ENCODE measurements at places on chromosomes 12 and 14.
A peak's percentile ranks its signal among the peaks of the same experiment; 100 is the strongest.

- DNase-seq = no peak
These were observed 40.5 kb downstream of the DMAC2L start for GRCh38 chr14:50352584-50352983.

DNA sequence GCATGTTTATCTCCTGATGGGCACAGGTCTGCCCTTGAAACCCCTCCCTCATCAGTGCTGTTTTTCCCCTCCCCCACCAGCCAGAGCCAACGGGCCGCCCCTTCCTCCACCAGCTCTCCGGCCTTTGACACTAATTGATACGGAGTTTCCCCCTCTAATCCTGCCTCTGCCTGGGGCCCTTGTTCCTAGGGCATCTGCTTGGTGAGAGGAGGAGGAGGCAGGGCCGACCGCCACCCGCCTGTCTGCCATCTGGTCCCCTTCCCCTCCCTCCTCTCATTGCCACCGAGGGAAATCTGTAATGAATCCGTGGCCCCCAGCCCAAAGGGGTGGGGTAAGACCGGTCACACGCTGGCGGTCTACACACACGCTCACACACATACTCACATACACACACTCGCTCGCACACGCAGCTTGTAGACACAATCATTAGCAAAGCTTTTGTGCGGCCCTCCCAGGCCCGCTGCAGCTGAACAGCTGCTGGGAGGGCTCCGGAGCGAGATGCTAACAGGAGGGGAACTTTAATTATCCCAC is 27.4 kb downstream of the SRRM4 start:
- no peak for DNase-seq

DNA sequence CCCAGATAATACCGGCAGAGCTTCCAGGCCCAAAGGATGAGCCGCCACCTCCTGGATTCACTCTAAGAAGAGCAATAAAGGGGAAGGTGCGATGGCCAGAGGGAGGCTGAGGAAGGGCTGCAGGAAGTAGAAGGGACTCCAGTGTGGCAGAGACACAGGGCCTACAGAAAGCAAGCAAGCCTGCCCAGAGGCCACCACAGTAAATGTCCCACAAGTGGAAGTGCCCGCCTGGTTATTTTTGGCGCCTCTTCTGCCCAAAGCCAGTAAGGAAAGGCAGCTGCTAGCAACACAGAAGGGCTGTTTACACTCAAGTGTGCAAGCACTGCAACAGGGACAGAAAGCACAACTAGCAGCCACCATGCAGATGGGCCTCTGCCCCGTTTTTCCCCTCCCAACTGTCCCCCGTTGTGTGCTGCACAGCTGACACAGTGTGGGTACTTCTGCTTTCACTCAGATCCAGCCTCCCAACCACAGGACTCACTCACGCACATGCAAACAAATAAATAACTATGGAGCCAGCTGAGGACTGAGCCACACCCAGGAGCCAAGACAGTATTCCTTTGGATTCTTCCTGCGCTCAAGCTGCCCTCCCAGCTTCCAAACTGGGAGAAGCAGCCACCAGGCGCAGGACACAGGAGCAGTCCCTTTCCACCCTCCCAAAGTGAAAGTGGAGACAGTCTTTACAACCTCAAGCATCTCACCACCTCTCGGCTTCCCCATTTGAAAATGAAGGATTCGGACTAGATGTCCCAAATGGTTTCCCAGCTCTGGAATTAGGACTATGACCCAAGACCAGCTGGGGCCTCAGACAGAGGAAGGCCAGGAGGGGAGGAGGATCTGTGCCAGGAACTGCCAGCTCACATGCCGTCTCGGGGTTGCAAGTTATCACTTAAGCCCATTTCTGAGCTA is 40.0 kb upstream of the PNMA1 start:
- DNase-seq = peak; percentile 63

GRCh38 chr14:59868021-59868420 is 2.6 kb downstream of the RTN1 start:
- DNase-seq = no peak

- no peak for DNase-seq
These were observed 316.2 kb downstream of the PAWR start for GRCh38 chr12:79374545-79374944.

DNA sequence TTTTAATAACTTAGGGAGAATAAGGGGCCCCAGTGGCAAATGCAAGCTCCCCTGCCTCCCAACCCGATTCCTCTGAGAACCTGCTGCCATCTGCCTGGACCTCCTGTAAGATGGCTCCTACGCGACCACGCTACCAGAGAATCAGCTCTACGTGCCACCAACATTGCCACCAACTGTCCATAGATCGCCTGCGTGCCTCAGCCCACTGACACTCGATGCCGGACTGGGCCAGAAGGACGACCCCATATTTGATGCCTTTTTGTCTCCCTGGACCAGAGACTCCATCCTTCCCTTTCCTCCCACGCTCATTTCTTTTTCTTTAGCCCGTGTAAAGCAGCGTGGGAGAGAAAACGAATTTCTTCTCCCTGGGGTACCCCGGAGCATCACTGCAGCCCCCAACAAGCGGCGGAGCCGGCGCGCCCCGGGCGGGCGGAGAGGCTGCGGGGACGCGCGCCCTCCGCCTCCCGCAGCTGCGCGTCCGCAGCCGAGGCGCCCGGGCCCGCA is 565 bp upstream of the KLHL42 start:
- peak; percentile 36 for DNase-seq

- DNase-seq = no peak
These were observed 28.8 kb downstream of the FERMT2 start for GRCh38 chr14:52922059-52922458.

DNA sequence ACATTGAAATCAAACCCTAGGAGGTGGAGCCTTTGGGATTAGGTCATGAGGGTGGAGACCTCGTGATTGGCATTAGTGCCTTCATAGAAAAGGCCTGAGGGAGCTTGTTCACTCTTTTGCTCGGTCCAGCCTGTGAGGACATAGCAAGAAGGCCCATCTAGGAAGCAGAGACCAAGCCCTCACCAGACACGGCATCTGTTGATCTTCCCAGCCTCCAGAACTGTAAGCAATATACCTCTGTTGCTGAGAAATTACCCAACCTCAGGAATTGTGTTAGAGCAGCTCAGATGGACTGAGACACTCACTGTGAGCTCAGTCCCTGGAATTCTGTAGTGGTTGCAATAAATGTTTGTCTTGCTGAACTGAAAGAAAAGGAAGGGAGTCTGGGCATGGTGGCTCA is 116.2 kb upstream of the MAP1LC3B2 start:
- DNase-seq = no peak

- no peak for DNase-seq
These were observed 121.0 kb downstream of the LRRIQ1 start for GRCh38 chr12:85157035-85157603.

GRCh38 chr14:74407801-74408154 is 18.2 kb downstream of the SYNDIG1L start:
- no peak for DNase-seq

DNA sequence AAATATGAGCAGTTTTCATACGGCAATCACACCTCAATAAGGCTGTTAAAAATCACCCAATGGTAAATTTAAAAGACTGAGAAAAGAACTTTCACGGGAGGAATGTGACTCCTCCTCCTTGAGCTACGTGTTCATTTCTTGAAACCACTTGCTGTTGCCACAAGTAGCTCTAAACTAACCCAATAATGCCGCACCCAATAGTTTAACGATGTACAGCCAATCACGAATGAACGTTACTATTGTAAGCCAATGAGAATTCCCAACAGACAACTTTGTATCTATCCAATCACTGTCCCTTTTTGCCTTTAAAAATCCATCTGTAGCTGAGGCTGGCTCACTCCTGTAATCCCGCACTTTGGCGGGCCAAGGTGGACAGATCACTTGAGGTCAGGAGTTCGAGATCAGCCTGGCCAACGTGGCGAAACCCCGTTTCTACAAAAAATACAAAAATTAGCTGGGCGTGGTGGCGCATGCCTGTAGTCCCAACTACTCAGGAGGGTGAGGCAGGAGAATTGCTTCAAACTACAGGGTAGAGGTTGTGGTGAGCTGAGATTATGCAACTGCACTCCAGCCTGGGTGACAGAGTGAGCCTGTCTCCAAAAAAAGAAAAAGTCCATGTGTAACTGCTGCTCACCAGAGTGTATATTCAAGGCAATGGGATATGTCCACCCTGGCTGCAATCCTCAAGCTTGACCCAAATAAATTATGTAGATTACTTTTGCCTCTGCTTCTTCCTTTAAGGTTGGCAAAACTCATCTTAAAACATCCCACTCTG is 24.4 kb upstream of the BTBD6 start:
- DNase-seq = no peak
